ENCODE measurements at places on chromosomes 5 and 9. TPM values are rescaled to one million over a fixed set of nuclear protein-coding genes. Genes with fewer than 3 reads are reported as not detected.
A peak's percentile ranks its signal among the peaks of the same experiment; 100 is the strongest.

- H3K4me1 ChIP-seq = peaks cover 67% of the 10 kb centered on the region
- H3K36me3 ChIP-seq = peaks cover 9% of the 10 kb centered on the region
- H3K27ac ChIP-seq = peak overlapping the region; percentile 88
- no peaks in the 10 kb centered on the region for H3K27me3 ChIP-seq
Observed at GRCh38 chr5:52801329-52801728, 13.6 kb downstream of the ITGA1 start.

SLIT3 gene
- total RNA-seq = 70.0 TPM

SHISAL2B gene
- not detected for total RNA-seq

DNA sequence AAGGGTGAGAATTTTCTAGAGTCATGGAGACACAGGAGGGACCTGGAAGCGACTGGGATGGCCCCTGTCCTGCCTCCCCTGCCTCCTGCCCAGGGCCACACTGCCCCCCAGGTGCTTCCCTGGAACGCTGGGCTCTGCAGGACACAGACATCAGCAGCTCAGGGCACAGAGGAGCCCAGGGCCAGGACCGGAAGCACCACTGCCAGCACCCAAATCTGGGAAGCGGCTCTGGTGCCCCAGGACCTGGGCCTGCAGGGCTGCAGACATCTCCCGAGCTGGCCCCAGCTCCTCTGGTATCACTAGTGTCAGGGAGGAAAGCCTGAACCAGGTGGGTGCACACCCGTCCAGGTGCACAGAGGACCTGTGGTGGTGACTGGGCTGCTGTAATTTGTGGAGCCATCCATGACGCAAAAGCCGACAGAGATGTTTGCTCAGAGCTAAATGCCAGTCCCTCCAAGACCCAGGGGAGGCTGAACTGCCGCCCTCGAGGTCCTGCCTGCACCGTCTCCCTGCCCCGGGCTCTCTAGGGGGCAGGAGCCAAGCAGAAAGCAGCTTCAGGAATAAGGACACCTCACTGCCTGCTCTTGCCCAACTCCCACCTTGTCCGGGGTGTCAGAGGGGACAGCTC, 46.0 kb upstream of the SIMC1 start:
- H3K27ac ChIP-seq = no peak overlapping the region
- DNase-seq = no peak
- no peaks in the 10 kb centered on the region for H3K4me1 ChIP-seq
- no peak overlapping the region for H3K4me3 ChIP-seq
- peaks cover 4% of the 10 kb centered on the region for H3K27me3 ChIP-seq

DNA sequence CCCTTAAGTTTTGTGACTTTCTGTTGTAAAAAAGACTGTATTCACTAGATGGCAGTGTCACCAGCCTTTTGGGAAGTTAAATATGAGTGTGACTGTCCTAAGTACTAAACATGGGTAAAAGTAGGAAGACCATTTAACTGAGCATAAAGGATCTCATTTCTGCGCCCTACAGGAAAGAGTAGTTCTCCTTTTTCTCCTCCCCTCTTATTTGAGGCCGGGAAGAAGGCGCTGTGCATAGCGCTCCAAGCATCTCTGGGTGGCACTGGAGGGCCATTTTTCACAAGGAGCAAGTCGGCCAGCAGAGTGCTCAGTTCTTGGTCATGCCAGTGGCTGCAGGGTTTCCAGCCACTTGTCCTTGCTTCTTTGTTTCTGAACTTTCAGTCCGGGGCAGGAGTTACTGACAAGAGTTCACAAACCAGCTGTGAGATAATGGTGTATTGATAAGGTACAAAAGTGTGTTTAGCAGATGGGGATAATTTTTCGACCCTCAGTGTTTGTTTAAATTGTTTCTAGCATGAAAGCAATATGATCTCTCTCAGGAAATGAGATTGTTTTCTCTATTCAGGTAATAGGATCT, 227.6 kb upstream of the DMRT1 start:
- no peak overlapping the region for H3K4me3 ChIP-seq
- DNase-seq = peak; percentile 78
- H3K4me1 ChIP-seq = peaks cover 8% of the 10 kb centered on the region
- no peaks in the 10 kb centered on the region for H3K36me3 ChIP-seq
- no peak overlapping the region for H3K27ac ChIP-seq

PCDHGC4 gene
- 1.8 TPM for total RNA-seq

MED27 gene
- total RNA-seq = 14.2 TPM

DNA sequence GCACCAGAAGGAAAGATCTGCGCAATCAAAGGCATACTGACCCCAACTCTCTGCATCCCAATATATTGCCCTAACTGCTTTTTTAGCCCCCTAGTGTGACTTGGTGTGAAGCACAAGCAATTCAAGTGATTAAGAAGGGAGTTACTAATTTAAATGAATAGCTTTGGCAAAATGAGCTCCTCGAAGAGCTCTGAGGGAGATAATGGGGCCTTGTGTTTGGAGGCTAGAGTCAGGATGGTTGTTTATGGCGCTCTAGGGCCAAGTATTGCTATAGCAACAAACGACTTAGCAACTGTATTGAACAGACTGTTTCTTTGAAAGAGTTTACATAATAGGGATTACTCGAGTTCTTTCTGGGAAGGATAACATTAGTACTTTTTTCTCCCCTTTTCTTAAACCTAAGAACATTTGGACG, 11.5 kb upstream of the C5orf58 start:
- H3K36me3 ChIP-seq = no peaks in the 10 kb centered on the region
- no peak for DNase-seq
- no peaks in the 10 kb centered on the region for H3K27me3 ChIP-seq
- H3K27ac ChIP-seq = peak overlapping the region; percentile 52
- peaks cover 7% of the 10 kb centered on the region for H3K4me1 ChIP-seq

GRCh38 chr9:113659740-113660139, 196.2 kb downstream of the RGS3 start:
- no peak overlapping the region for H3K4me3 ChIP-seq
- H3K27ac ChIP-seq = no peak overlapping the region
- DNase-seq = peak; percentile 12
- H3K36me3 ChIP-seq = no peaks in the 10 kb centered on the region
- peaks cover 5% of the 10 kb centered on the region for H3K27me3 ChIP-seq

DNA sequence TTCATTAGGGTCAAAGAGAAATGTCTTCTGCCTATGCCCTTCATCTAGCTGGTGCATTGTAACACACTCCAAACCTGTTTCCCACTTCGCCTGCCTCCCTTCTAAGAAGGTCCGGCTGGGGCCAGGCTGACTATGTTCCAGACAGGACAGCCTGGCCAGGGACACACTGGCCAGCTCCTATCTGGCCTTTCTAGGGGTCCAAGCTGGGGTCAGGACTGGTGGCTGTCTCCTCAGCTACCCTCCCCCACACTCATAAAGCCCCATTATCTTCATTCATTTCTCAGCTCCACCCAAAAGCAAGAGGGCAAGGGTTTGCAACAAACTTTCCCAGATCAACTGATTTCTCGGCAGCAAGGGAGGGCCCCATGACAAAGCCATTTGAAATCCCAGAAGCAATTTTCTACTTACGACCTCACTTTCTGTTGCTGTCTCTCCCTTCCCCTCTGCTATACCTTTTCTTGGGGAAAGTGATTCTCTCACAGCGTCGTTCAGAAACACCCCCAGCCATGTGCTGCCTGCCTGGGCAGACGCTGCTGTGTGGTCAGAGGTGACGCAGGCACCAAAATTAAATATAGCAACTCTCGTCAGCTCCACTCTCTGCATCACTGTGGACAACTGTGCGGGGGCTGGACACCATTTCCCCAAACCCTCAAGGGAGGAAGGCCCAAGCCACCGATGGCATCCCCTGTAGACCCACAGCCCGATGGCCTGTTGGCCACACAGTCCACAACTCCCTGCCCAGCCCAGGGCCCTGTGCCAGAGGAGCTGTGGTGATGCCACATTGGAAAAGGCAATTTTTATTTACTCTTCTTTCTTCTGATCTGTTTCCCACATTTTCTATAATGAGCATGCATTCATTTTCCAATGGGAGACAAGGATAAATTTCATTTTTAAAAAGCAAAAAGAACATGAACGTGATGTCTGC, 6.1 kb downstream of the IL13 start:
- H3K4me3 ChIP-seq = no peak overlapping the region
- no peak overlapping the region for H3K27ac ChIP-seq
- H3K36me3 ChIP-seq = no peaks in the 10 kb centered on the region
- no peak for DNase-seq
- H3K4me1 ChIP-seq = peaks cover 3% of the 10 kb centered on the region
